Stimulated activated CD4-positive, alpha-beta T cell treated with anti-CD3 and anti-CD28 coated beads, Interleukin-12 subunit alpha, Interleukin-12 subunit beta, amount 100 ng/mL, for 48 hours (primary cell): ENCODE measurements at places on chromosomes 3 and 15.

- DNase-seq, result no peak
These were observed 33.1 kb upstream of the UBE2Q2 start for GRCh38 chr15:75809986-75810750.

- no peak for DNase-seq
These were observed 132.6 kb upstream of the LIPC start for GRCh38 chr15:58298879-58299850.

GRCh38 chr3:115787818-115788217, 164.5 kb downstream of the GAP43 start:
- DNase-seq, result no peak

DNA sequence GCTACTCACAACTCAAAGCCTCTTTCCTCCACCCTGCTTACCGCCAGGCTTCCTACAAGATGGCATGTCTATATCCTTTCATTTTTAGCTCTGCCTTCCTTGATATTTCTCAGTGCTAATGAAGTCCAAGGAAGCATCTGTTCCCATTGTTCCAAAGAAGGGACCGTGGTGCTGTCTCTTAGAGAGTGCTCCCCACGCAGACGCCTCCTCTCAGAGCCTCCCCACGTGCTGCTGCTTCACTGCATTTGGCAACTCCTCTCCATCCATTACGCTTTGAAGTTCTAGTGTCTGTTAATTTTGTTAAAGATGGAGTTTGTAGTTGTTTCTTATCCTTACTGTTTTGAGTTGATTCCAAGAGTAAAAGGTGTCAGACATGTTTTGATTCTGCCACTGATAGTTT, 26.2 kb downstream of the GNB4 start:
- DNase-seq, result no peak

DNA sequence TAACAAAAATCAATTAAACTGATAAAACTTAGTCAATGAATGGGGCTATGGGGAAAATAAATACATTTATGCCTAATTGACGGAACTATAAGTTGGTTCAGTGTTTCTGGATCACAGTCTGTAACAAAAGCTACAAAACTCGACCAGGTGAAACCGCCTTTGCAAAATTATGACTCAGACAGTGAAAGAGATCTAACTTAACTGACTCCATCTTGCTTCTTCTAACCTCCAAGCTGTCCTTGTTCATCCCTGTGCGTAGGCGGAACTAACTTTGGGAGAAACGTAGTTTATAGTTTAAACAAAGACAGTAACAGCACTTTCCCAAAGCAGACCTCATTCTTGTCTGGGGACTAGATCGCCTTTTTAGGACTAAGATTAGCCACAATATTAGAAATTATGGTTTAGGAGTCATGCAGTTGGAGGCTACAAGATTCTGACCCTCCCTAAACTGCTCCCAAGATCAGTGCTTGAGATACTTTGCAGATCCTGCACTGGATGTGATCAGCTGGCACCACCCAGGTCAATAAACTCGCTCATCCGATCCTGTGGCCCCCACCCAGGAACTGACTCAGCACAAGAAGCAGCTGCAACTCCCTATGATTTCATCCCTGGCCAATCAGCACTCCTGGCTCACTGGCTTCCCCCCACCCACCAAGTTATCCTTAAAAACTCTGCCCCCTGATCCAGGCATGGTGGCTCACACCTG, 7.2 kb upstream of the MFGE8 start:
- DNase-seq, result no peak

DNA sequence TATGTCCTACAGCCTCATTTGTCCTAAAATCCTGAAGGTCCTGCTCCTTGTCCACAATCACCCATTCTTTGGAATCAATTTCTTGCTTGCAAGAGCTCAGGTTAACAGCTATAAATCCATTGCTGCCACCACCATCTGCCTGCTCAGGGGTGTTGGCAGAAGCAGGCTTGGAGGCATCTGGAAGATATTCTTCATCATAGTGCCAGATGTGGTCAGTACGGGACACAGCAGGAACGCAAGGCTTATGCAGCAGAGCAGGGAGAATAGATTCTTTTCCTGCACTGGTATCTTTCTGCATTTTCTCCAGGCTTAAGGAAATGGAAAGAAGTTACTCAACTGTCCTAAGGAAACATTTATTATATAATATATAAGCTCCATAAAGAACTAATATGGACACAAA, 38.5 kb upstream of the CDAN1 start:
- DNase-seq, result no peak

DNA sequence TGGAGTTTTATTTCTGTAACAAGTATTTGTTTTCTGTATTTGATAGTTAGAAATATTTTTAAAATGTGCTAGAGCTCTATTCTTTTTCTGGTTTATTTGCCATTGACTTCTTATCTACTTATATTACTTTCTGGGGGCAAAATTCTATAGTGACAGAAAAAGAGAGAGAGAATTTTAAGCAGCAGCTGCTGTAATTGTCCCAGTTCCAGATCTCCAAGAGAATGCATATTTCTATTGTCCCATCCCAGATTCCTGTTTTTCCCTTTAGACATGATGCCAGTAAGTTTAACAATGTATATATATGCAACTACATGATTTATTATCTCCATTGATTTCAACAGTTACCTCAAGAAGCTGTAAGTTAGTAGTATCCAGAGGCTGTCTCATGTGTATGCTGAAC, 541.7 kb upstream of the ZNF385D start:
- DNase-seq, result no peak

- DNase-seq, result no peak
These were observed 6.8 kb downstream of the UBE3A start for GRCh38 chr15:25431836-25432561.

GRCh38 chr3:69772152-69772867, 33.0 kb downstream of the MITF start:
- no peak for DNase-seq

DNA sequence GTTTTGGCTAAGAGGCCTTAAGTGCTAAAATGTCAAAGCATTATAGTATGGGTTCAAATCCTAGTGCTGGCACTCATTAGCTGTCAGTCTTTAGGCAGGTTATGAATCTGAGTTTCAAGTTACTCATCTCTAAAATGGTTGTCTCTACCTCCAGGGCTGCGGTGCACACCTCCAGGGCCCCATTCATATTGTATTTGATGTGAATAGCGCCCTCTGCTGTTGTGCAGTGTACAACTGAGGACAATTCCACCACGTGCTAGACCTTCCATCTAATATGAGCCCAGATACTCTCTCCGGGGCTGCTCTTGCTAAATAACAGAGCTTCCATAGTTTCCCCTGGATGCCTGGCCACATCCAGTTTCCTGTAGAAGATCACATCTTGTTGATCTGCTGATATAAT, 54.3 kb downstream of the OXNAD1 start:
- DNase-seq, result peak; percentile 81

DNA sequence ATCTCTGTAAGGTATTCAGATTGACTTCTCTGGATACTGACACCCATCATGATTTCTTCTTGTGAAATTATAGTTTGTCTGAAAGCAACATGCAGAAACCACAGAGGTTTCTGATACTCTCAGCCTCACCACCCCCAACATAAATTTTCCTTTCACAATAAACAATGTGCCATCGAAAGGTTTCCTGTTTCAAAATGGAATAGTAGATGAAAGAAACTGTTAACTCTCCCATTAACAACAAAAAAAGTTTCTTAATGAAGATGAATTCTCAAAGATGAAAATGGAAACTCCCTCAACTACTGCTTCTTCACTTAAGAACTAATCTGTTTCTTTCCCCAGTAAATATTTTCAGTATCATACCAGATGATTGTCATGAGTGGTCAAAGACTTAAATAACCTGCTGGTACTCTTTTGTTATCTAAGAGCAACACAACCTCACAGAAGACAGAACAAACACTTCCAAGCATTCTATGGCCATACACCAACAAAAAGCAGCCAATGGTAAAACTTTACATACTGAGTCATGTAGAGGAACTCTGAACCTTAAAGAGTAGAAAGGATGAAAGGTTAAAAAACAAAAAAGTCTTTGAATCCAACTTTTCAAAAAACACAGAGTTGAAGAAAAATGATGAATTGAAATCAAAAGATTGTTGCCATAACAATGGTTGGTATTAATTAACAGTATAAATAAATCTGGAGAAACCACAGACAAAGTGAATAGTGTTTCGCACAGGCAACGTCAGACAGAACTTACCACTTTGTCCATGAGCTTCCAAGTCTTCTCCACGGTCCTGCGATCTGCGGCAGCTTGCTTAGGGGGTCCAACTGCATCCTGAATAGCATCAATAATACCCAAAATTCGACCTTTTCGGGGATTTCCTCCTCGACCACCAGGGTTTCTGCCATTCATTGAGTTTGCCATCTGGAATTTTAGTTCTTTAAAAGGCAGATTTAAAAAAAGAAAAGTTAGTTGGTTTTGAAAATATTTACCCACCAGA, 1.9 kb downstream of the CBLB start:
- DNase-seq, result no peak

GRCh38 chr15:68598171-68599152, 19.7 kb downstream of the CORO2B start:
- DNase-seq, result no peak

- no peak for DNase-seq
These were observed 271.5 kb downstream of the SLC9A9 start for GRCh38 chr3:143576568-143577270.

GRCh38 chr3:149401212-149401925, 23.9 kb upstream of the TM4SF1 start:
- DNase-seq, result no peak

- DNase-seq, result no peak
These were observed 6.3 kb downstream of the ST3GAL6 start for GRCh38 chr3:98769448-98769847.

DNA sequence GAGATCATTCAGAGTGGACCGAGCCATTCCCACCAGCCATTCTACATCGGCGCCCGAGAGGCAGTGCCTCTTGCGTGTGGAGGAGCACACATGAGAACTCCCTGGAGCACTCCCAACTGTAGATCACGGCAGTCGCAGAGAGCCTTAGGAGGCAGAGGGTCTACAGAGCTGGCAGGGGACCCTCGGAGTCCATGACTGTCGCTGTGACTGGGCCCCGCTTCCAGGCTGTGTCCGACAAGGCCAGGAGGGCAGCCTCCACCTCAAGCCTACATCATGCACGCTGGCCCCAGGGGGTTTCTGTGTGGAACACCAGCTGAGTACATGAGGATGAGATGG, 159.0 kb downstream of the CHSY1 start:
- no peak for DNase-seq

DNA sequence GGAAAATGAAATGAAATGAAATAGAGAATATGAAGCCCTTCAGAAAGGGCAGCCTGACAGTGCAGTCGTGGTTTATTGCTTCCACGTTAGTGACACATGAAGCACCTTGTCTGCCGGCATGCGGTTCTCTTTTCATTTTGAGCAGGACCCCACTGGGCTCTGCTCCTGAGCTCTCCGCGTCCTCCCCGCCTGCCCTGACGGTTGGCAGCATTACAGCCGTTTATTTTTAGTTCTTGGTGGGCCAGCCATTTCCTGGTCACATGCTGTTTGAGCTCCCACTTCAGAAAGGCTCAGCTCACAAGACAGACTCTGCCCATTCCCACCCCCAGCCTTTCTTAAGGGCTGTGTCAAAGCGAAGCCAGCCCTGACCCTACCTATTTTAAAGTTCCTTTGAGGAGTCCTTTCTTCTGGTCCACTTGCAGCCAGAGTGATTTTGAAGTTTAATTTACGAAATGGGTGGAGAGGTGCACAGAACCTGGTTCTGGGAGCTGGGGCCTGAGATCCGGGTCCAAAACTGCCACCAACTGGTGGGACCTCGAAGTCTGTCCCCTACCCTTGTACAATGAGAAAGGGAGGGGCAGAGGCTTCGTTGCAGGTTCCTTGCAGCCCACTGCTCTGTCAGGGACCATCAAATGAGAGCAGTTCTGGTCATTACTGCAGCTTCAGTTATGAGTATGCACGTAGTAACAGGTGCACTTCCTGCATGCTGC, 60.1 kb downstream of the MGLL start:
- DNase-seq, result no peak

DNA sequence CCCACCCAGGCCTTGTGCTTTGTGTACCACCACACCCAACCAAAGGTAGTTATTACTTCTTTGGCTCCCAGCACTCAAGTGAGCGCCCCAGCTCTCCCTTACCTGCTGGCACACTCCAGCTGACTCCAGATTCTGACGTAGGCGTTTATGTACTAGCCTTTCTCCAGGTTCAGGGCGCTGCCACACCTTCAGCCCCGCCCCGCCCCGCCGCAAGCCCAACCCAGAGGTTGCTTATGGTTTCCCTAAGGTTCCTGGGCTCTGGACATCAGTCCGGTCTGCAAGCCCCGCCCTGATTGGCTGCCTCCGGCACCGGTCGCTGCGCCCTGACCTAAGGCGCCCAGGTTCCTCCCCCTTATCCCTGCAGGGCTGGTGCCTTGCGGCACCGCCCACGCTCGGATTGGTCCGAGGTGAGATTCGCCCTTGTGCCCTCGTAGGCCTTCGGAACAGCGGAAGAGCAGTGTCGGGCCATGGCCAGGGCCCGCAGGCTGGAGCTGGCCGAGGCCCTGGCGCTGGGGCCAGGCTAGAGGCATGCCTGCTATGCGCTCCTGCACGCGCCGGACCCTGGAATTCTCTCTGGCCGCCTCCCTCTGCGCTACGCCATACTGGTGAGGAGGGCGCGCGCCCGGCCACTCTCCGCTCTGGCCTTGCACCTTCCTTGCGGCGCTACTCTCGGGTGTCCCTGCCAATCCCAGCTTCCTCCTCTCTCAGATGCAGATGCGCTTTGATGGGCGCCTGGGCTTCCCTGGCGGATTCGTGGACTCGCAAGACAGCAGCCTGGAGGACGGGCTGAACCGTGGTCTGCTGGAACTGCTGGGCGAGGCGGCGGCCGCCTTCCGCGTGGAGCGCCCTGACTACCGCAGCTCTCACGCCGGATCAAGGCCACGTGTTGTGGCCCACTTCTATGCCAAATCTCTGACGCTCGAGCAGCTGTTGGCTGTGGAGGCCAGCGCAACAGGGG, 19.8 kb upstream of the NUDT16 start:
- no peak for DNase-seq

DNA sequence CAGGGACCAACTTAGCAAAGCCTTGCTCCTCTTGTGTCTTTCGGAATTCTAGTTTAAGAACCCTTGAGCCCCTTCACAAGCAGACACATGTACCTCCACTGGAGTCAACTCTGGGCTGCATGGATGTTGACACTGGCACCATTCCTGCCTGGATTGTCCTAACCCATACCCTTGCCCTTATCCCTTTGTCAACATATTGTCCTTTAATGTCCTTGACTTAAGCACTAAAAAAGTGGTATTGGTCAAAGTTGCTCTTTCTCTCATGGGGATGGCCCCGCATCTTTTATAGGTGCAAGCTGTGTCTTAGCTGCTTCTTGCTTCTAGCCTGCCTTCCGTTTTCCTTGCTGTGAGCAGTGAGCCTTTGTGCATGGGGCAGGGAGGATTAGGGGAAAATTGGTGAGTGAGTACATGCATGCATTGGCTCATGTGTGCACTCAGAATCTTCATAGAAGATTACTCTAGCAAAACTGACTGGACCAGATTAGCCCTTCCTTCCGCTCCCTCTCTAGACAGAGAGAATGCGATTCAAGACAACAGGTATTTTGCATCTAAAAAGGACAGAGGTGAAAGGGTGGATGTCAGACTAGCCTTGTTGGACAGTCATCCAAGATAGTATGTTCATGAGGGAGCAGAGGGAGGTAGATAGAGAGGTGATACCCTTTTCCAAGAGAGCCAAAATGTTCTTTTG, 42.4 kb downstream of the TGFBR2 start:
- DNase-seq, result no peak
